ENCODE measurements at places on chromosomes 2 and 18.

GRCh38 chr18:69838620-69839411, 108.9 kb downstream of the CD226 start:
- no peak for DNase-seq

- no peak for DNase-seq
Observed at GRCh38 chr2:20491739-20492531, 45.1 kb downstream of the RHOB start.

DNA sequence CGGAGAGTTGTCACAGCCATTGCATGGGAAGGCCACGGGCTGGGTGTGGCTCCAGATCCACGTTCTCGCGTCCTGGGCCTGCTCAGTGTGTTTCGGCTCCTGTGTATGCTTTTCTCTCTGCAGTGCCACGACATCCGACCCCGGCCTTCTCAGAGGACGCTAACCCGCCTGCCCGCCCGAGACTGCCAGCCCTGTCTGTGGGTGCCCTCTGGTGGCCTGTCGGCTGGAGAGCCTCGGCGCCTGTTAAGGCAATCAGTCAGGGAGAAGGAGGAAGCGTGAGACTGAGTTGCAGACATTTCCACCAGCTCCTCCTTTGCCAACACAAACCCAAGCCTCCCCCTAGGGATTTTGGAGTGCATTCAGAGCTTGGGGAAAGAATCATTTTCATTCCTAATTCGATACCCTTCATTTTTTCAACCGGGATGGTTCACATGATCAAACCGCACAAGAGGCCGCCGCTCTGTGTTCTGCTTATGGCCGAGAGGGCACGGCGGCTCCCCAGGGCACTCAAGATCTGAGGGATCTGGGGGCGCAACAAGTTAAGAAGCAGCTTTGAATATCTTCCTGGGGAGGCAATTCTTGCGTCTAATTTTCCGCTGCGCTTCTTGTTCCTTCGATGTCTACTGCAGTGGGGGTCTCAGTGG, 37.5 kb upstream of the ZBTB7C start:
- DNase-seq, result peak; percentile 21

DNA sequence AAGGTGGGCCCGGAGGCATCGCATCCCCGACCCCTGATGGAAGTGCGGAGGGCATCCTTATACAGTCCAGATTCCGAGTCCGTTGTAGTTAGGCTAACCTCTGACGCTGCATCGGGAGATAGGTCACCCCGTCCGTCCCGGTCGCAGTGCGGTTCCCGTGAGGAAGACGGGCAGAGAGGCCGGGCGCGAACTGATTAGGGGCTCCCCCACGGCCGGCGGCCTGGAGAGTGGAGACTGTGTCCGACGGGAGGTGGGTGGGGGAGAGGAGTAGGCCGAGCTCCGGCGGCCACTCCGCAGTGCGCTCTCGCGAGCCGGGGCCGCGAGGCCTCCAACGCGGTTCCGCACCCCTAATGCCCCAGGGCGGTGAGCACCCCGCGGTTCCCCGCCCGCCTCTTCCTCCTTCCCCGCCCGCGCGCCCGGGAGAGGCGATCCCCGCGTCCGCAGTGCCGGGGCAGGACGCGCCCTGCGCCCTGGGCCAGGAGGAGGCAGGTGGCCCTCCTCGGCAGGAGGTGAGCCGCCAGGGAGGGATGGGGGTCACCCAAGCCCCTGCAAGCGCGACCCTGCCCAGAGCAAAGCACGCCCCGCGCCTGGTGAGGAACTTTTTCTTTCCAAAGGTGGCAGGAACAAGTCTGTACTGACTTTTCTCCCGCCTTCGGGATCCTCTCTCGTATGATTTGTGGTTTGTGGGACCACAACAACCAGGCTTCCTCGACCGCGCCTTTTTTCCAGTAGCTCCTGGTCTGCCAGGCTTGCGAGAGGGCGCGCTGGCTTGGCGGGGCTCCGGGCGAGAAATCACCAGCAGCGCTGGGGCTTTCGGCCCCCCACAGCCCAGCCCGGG, 1.4 kb upstream of the SP5 start:
- DNase-seq, result no peak
